ENCODE measurements at places on chromosomes 16 and 17. TPM values are rescaled to one million over a fixed set of nuclear protein-coding genes. Genes with fewer than 3 reads are reported as not detected.
A peak's percentile ranks its signal among the peaks of the same experiment; 100 is the strongest.

DNA sequence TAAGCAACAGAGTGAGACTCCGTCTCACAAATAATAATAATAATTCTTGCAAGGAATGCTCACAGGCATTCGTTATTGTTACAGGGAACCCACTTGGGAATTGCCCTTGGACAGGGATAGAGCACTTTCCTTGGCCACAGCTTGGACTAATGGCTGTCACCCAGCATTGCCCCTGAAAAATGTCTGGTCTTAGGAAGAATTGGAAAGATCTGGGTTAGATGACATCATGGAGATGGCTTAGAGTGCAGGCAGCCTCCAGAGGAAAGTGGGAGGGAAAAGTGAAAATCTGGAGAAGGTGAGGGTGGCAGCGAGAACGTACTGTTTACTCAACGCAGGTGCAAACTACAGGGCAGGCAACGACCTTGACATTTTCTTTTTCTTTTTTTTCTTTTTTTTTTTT is 59.3 kb upstream of the MRTFB start:
- no peak for ATAC-seq

DNA sequence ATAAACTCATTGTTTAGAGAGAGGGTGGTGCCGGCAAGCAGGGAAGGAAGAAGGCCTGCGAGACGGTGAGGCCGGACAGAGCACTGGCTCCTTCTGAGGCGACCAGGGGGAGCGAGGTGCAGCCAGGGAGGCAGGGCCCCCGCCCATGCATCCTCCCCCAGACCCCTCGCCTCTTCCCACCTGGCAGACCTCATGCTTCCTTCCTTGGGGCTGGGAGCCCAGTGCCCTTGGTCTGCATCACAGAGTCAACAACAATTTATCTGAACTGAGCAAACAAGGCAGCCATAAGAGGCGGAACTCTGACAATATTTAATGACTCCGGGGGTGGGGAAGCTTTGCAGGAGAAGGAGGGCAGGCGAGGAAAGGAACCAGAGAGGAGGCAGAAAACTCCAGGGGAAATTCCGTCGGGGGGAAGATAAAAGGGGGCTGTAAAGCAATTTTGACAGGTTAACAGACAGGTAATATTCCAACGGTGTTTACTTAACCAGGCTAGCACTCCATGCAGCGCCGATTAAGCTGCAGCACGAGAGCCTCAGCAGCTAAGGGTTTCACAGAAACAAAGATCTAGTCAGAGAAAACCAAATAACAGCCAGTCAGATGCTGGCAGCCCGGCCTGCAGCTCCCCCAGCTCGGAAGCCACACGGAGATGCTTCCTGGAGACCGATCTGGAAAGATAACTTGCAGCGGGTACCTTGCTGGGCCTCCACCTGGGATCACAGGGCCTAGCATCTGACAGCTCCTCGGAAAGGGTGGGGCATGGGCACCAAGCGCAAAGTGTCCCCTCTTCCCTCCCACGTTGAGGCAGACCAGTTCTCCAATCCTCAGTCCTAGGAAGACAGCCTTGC is 398.2 kb downstream of the SOX9 start:
- ATAC-seq = peak; percentile 54

DNA sequence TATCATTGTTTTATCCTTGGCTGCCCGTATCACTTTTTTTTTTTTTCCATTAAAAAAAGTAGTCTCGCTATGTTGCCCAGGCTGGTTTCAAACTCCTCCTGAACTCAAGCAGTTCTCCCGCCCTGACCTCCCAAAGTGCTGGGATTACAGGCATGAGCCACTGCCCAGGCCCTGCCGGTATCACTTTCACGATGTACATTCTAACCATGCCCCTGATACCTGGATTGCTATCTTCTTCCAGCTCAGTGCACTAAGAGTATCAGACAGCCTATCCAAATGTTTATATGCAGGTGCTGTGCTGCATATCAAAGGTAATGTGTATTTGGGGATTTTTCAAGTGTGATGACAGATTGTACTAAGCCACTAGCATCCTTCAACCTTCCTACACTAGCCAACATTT is 14.2 kb downstream of the MOSMO start:
- ATAC-seq = no peak

DNA sequence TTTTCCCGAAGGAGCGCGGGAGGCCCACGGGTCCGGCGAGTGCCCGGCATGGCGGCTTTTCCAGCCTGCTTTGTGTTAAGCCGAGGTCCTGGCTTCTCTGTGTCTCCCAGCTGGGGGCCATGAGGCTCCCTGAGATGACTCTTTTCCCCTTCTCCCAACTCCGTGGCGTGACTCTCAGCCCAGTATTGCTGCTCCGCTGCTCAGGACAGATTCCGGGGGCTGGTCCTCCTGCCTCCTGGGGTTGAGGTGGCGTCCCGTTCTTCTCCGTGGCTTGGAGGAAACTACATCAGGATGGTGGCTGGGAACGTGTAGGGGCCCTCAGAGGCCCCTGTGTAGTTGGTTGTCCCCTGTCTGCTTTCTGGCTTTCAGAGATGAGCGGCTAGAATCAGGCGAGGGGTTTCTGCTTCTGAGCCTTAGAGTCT is 951 bp downstream of the GPS1 start:
- ATAC-seq = no peak

- ATAC-seq = peak; percentile 61
These were observed 7.6 kb upstream of the CYTH1 start for GRCh38 chr17:78789663-78790181.

- ATAC-seq = no peak
These were observed 28.3 kb downstream of the XPO6 start for GRCh38 chr16:28183484-28183883.

- no peak for ATAC-seq
These were observed 45.0 kb upstream of the CLEC19A start for GRCh38 chr16:19240494-19240893.

DNA sequence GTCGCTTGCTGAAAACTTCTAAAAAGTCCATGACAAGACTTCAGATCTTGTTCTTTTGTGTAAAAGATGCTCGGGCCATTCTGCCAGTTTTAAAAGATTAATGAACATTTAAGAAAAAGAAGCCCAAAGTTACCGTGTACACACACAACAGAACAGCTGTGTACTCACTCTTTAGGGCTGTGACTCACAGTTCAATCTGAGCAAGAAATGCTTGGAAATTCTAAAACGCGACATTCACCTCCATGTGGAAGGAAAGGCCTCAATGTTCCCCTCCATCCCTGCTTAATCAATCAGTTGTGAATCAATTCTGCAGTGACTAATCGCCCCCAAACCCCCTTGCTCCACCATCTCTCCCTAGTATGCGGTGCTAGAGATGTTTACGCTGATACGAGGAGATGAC is 609.9 kb upstream of the SALL1 start:
- ATAC-seq = no peak

- no peak for ATAC-seq
These were observed 55.1 kb upstream of the MNT start for GRCh38 chr17:2455956-2456355.

DNA sequence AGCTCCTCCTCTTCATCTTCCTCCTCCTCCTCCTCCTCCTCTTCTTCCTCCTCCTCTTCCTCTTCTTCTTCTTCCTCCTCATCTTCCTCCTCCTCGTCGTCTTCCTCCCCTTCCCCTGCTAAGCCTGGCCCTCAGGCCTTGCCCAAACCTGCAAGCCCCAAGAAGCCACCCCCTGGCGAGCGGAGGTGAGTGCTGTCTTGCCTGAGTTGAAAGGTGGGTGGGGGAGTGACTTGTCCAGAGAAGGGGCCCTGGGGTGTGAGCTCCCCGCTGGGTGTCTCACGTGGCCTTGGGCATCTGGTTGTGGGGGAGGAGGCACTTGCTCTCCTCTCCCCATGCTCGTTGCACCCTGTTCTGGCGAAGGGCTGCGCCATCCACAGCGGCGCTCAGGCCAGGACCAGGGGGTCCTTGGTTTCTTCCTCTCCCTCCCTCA is 8.0 kb downstream of the ELOB start:
- ATAC-seq = no peak

- ATAC-seq = peak; percentile 60
These were observed 6.8 kb upstream of the CA4 start for GRCh38 chr17:60142872-60143499.

- no peak for ATAC-seq
These were observed 266.3 kb downstream of the FOXL1 start for GRCh38 chr16:86844695-86845094.

GRCh38 chr16:28291651-28292626 is at the start of gene SBK1:
TSS of gene SBK1 (plus strand) at chr16:28292525. CDS start at chr16:28317392, 24,867 bp downstream.
- ATAC-seq = peak; percentile 89

GRCh38 chr16:10370096-10370726 is 15.7 kb upstream of the ATF7IP2 start:
- ATAC-seq = no peak

DNA sequence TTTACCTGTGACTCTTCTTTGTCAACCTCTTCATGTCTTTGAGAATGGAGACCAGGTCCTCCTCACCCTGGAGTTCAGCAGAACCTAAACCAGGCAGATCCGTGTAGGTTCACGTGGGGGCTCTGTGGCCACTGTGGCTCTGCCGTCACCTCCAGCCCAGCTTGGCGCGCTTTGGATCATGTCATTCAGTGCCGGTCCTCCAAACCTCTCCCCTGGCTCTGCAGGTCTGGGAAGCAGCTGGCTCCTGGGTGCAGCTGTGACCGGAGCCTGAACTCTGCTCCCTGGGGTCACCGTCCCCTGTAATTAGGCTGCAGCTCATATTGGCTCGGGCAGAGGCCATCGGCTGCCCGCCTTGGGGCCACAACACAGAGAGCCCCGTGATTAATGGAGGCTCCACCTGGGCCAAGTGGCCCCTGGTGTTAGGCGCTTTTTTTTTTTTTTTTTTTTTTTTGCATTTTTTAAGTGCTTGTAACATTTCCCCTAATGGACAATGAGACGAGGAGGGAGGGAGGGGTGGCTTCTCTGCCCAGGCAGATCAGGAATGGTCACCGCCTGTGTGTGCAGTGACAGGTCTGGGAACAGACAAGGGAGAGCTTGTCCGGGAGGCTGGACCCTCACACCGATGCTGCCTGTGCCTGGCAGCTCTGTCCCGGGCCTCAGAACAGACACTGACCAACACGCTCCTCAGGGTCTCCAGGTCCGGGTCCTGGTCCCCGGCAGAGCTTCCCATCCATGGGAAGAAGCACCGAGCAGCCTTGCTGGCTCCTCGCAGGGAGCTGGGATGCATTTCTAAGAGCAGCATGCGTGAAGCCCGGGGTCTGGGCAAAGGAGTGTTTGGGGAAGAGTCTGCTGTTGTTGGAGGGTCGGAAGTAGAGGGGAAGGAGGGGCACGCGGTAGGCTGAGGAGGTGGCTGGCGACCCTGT is 247.9 kb downstream of the SEC14L1 start:
- ATAC-seq = peak; percentile 62

GRCh38 chr16:88940862-88941817 is 35.9 kb downstream of the CBFA2T3 start:
- ATAC-seq = peak; percentile 74

DNA sequence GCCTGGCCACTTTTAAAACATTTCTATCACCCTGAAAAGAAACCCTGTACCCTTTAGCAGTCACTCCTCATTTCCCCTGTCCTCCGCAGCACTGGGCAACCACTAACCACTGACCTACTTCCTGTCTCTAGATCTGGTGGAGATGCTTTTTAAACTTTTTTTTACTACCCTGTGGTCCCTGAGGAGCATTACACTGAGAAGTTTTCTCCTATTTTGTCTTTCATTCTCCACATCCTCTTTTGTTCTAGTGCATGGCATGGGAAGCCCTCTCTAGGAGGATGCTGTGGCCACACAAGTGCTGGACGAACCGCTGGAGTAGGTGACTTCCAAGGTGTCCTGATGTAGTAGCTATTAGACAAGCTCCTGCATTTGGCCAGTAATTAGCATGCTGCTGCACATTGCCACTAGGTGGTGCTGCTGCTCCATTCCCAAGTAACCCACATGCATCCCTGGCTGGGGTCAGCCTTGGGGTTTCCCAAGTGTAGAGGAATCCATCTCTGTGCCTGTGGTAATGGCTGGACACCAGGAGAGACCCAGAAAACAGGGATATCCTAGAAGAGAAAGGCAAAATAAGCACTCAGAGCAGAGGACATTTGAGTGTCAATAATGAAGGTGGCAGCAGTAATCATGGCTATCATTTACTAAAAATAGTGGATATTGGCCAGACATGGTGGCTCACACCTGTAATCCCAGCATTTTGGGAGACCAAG is 143.8 kb upstream of the CRHR1 start:
- peak; percentile 88 for ATAC-seq

GRCh38 chr16:79064256-79064972 is 536.1 kb downstream of the MAF start:
- peak; percentile 87 for ATAC-seq

DNA sequence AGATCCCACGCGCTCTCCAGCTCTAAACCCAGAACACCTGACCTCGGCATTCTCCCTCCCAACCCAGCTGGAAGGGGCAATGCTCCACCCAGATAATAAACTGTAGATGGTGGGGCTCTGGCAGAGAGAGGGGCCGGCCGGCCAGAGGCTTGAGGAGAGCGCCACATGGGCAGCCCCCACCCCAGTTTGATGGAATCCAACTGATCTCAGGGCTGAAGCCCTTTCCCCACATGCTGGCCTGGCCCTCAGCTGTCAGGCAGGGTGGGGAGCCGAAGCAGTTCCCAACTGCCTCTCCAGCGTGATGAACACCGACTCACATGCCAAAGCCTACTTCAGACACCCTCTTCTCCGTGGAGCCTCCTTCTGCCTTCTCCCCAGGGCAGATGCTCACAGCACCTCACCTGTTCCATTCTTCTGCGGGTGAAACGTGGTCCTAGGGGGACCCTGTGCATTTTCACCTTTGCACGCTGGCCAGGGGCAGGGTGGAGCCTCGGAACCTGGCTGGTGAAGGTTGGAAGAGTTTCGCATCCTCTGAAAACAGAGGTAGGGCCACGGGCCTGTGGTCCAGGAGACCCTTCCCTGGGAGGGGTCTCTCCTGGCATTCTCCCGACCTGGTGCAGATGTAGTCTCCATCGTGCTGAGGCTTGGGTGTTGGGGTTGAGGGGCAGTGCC is 65.7 kb upstream of the ZNF469 start:
- no peak for ATAC-seq

DNA sequence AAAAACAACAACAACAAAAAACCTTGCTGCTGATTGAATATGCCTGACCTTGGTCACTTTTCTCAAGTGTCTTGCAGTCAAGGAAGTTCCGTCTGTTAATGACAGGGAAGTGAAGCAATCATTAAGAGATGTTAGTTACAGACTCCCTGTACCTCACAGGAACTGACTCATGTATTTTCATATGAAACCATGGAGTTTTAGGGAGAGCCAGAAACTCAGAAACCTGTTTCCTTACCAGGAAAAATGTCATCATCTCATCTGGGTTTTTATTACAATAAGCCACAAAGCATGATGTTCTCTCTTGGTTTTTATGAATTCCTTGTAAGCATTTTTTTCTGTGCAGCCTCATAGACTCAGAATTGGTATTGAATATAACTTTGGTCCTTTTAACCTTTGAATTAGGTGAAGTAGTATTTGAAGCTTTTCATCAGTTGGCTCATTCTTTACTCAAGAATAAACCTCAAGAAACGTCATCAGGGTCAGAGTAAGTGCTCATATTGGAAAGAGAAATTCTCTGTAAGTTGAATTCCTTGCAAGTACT is 10.3 kb downstream of the LYRM1 start:
- peak; percentile 40 for ATAC-seq

- no peak for ATAC-seq
These were observed 665.2 kb downstream of the TOX3 start for GRCh38 chr16:51881731-51882130.

- no peak for ATAC-seq
These were observed 5.8 kb downstream of the CDH5 start for GRCh38 chr16:66372078-66372897.

GRCh38 chr16:68478526-68479250 is 30.4 kb upstream of the SMPD3 start:
- peak; percentile 24 for ATAC-seq

- ATAC-seq = peak; percentile 94
These were observed 5.7 kb upstream of the BANP start for GRCh38 chr16:87945351-87946042.

RHBDF1 gene
- total RNA-seq = 19.9 TPM

MON1B gene
- total RNA-seq = 15.5 TPM

CHST4 gene
- 0.21 TPM for total RNA-seq

ACSM5 gene
- total RNA-seq = not detected
